ENCODE measurements at places on chromosomes 16 and 17. TPM values are rescaled to one million over a fixed set of nuclear protein-coding genes. Genes with fewer than 3 reads are reported as not detected.

The CIBAR2 gene
- not detected for total RNA-seq

- DNase-seq = no peak
Observed at GRCh38 chr16:88730632-88731607, 24.6 kb downstream of the CTU2 start.

The KRT34 gene
- not detected for total RNA-seq

DNA sequence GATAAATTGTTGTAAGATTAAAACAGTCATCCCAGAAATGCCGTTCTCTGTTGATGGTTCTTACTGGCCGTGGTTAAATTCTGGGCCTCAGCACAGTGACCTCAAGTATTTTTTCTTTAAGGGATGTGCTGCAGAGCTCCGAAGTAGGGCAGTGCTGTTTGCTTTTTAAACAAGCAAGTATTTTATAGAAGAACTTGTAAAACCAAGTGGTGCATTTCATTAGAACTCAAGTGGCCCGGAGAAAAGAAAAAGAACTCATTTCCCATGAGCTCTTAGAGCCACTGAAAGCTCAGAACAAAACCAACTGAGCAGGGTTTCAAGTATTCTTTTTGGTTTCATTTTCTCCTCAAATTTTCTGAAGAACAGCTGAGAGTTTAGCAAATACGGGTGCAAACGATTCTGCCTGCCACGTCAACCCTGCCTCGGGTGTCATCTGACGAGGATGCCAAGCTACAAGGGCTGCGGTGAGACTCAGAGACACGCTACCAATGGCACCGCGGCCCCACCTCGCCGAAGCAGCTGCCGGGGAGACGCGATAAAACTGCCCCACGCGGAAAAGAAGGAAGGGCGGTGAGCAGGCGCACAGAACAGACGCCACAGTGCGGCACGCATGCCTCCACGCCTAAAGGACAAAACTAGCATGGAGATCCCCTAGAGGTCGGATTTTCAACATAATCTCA lies 6.3 kb downstream of the LMF1 start:
- DNase-seq = no peak

The CCDC200 gene
- total RNA-seq = not detected
